ENCODE measurements at places on chromosomes 7 and 10.

DNA sequence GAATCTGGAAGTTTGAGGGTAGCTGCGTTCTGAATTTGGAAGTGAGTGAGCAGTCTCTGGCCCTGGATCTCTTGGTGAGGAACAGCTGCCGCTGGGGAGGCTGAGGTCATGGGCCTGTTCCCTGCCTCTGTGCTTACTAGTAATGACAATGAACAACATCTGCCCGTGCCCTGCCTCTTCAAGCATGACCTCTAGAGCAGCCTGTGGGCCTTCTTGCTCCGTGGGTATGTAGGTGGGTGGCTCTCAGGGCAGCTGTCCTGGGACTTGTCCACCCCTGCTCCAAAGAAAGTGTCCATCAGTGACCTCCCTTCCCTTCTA lies 186.2 kb downstream of the CXCL12 start:
- DNase-seq, result no peak

- DNase-seq, result peak; percentile 92
Observed at GRCh38 chr7:38232502-38233366, 40.7 kb downstream of the TARP start.

DNA sequence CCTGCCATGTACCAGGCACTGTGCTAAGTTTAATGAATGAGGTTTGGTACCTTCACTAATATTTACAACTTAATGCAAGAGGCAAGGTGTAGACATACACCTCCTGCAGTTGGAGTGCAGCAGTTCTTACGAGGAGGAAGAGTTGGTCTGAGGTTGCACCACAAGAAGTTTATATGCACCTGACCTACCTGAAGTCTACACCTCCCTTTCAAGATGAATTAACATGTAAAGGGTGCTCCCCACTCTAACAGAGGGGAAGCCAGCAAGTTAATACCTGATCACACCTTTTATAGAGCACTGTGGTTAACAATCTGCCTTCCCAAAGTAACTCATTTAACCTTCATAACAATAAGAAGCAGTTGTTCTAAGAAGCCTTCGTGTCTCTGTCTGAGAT lies 120.0 kb downstream of the LYZL1 start:
- DNase-seq, result no peak

DNA sequence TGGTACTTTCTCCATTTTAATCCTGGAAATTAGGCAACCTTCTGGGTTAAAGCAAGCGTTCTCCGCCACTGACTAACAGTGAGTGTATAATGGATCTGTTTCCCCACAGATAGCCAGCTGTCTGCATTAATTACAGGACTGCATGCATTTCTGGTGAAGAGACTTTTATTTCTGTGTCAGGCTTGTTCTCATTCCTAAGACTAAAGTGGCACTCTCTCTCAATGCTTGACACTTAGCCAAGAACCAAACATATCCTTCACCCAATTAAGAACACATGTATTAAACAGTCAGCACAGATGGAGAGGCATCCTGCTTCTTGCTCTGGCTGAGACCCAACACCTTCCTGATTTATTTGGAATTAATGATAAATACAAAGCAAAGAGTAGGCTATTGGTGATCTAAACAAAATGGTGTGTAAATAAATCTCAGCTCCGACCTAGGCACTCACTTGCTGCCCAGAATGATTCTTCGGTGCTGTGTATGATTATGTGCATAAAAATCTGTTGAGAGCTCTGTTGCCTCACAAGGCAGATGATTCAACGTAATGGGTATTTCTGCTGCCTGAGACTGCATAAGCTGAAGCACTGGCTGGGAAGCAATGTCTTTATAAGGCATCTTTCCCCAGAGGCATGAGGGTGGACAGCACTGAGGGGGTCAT lies 16.8 kb downstream of the CALU start:
- DNase-seq, result no peak

GRCh38 chr10:5545778-5546710 lies 21.3 kb downstream of the CALML3 start:
- DNase-seq, result no peak

GRCh38 chr7:79037001-79037400 lies 416.5 kb downstream of the MAGI2 start:
- no peak for DNase-seq

GRCh38 chr7:137989094-137989493 lies 12.8 kb downstream of the CREB3L2 start:
- no peak for DNase-seq

DNA sequence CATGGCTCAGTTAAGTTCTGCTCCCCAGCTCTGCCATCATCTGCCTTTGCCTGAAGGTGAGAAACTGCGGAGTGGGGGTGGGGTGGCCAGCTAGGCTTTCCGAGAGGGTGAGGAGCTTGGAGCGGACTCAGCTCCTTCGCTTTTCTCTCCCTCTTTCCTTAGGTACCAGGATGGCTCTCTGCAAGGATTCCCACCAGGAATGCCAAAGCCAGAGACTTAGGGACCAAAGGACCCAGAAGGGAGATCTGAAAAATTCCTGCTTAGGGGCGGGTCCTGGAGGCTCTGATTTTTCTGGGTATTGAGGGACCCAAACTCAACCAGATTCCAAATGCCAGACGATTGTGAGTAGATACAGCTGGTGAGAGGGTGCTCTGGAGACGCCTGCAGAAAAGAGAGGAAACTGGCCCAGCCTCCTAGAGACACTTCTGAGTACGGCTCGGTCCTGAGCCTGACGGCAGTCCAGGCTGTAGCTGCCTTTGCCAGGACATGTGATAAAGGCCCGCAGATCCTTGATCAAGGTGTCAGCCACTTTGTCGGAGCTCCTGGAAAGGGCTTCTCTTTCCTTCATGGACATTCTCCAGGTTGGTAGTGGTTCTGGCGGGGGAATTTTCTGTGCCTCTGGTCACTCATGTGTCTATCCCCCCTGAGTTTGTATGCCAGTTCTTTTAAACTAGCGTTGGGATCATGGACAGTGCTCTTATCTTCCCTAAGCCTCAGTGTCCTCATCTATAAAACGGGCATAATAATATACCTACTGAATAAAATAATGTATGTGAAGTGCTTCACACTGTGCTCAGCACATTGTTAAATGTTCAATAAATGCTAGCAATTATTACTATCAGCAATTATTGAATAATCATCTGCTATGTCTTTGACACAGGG lies 42.5 kb upstream of the BTRC start:
- no peak for DNase-seq

DNA sequence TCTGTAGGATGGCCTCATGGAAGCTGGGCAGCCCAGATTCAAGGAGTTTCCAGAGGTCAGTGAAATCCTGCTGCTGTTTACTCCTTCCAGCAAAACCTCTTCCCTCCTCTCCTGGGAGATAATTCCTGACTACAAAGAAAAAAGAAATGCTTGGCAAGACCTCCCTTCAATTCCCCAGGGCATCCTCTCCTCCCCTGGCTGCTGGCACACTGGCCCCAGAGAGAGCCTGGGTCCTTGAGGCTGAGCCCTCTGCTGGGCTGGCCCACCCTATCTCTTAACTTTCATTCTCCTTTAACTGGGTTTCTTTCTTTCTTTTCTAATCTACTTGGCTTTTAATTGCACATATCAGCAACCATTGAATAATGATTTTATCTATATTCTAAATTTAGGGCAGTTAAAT lies 7.7 kb downstream of the DRGX start:
- DNase-seq, result no peak

GRCh38 chr7:117085769-117086463 lies 132.6 kb downstream of the ST7 start:
- DNase-seq, result no peak

- peak; percentile 6 for DNase-seq
Observed at GRCh38 chr7:121313793-121314676, 14.8 kb upstream of the WNT16 start.

Data from hematopoietic multipotent progenitor cell treated with erythropoietin and hydrocortisone succinate and interleukin-3 and kit ligand, for 4 days (in vitro differentiated cells).